NK-92 treated with Interleukin-12 subunit alpha and Interleukin-12 subunit beta, amount 100 ng/mL, for 24 hours (cell line): ENCODE measurements at places on chromosomes 7 and 10.

DNA sequence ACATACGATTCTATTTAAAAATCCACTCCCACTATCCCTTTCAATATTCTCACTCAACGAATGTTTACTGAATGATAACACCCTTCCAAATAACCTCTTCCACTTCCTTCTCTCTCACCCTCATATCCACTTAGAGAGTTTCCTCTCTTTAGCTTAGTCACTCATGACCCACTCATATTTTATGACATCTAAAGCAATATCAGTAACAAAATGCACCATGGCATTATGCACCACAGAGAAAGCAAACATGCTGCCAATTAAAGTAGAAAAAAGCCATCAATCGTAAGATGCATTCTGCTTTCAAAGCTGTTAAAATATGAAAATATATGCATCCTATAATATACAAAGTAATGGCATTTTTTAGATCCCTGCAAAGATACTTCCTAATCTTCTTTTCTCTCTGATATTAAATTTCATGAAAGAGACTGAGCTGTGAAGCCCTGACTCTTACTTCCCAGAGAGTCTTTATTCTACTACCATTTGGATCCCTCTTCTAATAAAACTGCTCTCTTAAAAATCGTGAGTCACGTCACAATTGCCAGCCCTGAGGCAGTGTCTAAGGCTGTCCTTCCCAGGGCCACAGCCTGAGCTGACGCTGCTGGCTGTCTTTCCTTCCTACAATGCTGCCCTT lies 283.0 kb upstream of the KLF6 start:
- DNase-seq = no peak

DNA sequence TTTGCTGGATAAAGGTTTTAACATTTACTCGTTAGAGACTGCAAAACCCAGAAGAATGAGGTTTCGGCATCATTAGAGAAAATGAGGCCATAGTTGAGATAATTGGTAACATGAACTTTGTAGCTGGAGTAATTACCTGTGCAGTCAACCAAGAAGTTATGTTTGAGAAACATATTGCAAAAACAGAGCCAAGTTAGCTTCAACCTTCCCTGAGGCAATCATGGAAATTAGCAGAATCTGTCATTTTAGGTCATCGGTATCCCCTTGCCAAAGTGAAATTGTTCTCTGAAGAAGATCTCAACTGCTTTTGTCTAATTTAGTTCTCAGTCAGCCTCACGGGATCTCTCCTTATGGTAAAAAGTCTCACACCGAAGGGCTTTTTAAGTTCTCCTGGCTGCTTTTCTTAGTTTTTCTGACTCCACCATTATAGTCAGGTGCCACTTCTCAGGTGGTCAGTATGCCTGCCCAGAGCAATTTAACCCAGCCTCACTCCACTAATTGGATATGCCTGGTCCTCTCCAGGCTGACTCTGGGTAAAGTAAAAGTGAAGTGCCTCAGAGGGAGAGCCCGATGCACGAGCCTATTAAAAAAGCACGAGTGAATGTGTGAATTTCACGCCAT lies 52.5 kb downstream of the NRCAM start:
- no peak for DNase-seq

DNA sequence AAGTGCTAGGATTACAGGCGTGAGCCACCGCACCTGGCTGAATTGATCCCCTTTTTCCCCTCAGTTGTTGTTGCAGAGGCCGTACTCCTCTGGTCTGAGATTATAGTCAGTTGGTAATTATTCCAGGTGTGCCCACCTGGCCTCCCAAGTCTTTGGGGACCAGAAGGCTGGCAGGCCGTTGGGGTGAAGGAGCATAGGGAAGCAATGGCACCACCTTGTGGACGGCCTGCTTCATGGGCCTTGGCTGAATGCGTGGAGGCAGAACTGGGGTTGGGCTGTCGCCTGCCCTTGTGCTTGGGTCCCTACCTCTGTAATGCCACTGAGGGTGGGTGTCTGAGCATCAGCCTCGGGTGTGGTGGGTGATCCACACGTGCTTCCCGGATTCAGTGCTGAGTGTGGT lies 125.7 kb downstream of the RGS10 start:
- peak; percentile 29 for DNase-seq

DNA sequence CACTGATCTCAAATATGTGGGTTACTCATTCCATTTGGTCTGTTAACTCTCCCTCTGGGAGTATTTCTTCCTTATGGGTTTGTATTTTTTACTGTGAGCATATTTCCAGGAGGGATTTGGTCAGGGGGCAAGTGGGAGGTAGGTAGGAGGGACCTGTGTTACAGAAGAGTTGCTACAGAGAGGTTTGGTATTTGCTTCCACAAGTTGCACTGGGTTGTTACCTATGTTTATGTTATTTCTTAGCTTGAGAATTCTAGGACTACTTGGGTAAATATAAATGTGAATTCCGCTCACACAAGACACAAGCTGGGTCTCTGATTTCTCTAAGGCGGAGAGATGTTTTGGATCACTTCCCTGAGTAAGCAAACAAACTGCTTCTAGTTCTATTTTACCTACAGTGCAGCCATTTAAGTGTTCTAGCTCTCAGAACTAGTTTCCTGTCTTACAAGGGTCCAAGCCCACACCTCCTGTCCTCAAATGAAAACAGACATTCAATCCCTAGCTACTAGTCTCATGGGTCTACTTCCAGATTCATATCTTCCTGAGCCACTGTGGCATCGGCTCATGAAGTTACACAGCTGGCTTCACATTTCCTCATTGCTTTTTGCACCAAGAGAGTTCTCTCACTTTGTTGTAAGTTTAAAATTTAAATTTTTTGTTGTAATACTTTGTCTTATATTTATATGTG lies 75.4 kb upstream of the PPP1R3C start:
- DNase-seq = no peak

DNA sequence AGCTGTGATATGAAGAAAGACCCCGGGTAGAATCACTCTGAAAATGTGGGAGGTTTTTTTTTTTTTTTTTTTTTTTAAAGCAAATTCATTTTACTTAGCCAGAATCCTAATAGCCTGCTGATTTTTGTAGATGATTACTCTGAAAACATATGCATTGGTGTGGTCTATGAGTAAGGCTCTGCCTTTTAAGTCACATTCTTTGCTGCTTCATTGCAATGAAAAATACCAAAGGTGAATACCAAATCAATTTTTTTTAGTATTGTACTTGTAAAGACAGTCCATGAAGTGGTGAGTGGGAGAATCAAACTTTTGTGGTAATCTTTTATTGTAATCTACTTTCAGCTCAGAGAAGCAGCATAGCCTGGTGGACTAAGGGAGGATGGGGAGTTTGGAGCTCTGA lies 130.3 kb downstream of the SDK1 start:
- DNase-seq = no peak

GRCh38 chr10:36494371-36494770 lies 631.0 kb upstream of the ANKRD30A start:
- no peak for DNase-seq
